ENCODE measurements at places on chromosomes 1 and 21.

DNA sequence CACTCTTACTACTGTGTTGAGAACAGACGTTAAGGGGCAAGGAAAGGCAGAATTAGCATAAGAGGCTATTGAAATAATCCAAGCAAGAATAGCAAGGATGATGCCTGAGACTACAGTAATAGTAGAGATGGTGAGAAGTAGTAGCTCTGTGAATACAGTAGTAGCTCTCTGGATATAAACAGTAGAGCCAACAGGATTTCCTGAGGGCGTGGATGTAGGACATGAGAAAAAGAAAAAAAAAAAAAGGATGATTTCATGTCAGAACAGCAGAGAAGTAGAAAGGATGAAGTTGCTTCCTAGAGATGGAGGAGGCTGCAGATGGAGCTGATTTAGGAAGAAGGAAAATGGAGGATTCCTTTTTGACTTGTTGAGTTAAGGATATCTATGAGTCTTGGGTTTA lies 112.3 kb downstream of the OMA1 start:
- DNase-seq: no peak

DNA sequence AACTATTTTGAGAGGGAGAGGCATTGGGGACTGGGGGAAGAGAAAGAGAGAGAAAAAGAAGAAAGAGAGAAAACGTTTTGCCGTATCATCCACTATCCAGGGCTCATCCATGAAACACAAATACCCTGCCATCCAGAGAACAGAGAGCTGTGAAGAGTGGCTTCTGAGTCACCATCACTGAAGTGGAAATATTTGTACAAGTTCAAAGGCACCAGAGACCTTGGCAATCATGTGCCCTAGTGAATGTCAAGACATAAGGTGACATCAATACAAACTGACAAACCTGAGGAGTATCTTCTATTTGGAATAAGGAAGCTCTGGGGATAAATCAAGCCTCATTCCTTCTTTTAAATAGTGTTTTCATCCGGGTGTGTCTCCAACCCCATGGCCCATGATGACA lies 197.2 kb upstream of the PROX1 start:
- no peak for DNase-seq

DNA sequence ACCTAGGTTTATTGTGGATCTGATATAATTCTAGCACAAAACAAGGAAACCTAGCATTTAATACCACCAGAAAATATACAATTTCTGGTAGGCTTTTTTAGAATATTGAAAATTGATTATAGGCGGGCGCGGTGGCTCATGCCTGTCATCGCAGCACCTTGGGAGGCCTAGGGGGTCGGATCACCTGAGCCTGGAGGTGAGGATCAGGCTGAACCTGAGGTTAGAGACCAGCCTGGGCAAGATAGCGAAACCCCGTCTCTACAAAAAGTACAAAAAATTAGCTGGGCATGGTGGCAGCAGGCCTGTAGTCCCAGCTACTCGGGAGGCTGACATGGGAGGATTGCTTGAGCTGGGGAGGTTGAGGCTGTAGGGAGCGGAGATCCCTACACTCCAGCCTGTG lies 948 bp upstream of the COP1 start:
- no peak for DNase-seq

DNA sequence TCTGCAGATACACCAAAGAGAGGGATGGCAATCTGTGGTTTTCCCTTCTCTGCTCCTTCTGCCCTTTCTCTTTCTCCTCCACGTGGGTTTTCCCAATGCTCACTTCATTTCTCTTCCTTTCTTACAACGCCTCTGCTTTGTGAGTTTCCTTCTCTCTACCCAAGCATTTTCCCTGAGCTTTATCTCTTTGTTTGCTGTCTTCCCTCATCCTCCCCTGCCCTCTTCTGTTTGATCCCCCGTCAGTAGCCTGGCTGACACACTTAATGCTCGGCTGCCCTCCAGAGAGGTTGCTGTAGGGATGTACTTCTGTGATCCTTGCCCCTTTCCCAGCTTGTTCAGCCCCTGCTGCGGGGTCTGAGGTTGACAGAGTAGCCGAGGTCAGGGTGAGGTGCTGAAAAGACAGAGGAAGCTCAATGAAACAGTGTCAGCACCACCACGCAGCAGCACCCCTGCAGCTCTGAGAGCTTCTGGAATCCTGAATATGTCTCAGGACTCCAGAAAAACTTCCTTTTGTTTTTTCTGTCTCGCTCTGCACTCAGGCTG lies 6.0 kb downstream of the EDARADD start:
- DNase-seq: no peak

DNA sequence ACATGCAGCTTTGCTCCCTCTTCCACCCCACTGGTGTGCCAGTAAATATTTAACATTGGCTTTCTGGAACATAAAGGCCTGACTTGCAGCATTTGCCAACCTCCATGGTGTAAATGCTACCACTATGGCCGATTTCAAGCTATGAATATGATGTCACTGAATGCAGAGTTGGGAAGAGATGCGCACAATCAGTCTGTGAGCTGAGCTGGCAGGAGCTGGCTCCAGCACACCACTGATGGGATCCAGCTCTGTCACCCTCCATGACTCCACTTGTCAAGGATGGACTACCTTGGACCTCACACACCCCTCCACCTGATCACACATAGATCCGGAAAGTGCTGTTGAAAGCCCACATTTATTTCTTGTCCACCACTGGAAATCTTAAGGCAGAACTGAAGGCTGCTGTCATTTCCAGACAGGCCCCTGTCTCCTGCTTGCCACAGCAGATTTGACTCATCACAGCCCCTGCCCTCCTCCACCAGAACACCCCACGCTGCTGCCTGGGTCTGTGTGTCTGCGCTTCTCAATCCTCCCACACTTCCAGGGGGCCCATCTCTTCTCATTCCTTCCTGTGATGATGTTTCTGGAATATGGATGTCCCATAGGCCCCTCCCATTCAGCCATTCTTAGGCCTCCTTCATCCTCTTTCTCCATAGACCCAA lies 82.2 kb upstream of the BCAR3 start:
- no peak for DNase-seq

- no peak for DNase-seq
Measured at GRCh38 chr21:35984654-35985361, 75.5 kb downstream of the SETD4 start.

DNA sequence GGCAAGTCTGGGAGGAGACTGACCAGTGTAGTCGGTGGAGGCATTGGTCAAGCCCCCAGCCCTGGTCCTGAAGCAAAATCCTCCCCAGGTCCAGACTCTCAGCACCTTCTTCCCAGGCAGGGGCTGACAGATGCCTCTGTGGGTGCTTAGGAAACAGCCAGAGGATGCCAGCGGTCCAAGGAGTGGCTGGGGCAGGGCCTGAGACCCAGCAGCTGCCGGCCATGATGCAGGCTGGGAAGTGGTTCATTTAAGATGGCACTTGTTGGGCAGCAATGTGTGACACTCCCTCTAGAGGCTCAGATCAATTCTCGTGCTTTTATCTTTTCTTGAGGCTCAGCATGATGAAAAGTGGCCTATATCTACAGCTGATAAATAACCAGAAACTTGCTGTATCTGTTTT lies 165.0 kb upstream of the VAMP3 start:
- no peak for DNase-seq

GRCh38 chr1:155086128-155086741 lies 7.6 kb downstream of the EFNA3 start:
- DNase-seq: peak; percentile 82

GRCh38 chr1:87958201-87958600 lies 629.5 kb downstream of the LMO4 start:
- no peak for DNase-seq

DNA sequence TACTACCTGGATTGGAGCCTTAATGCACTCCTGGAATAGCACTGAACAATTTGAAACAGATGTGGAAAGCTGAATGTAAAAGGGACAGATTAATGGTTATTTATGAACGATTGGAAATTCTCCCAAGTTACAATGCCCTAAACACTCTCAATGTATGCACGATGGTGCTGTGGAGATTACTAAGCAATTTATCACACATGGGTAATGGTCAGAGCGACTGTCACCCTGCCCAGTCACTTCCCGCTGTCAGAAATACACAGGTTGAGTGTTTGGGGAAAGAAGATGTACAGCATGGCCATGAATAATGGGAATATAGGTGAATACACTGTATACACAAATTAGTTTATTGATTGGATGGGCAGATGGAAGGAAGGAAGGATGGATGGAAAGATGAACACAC lies 342.4 kb downstream of the VAV3 start:
- DNase-seq: no peak

- peak; percentile 68 for DNase-seq
Measured at GRCh38 chr1:78649628-78650027, at the start of gene IFI44. IFI44 (plus strand) TSS chr1:78649831; CDS start chr1:78650196, 365 bp downstream.

All from naive thymus-derived CD8-positive, alpha-beta T cell (primary cell).